ENCODE measurements at places on chromosomes 4 and X. TPM values are rescaled to one million over a fixed set of nuclear protein-coding genes. Genes with fewer than 3 reads are reported as not detected.

MCF2 gene
- 0.37 TPM for total RNA-seq

PDE6B gene
- 6.8 TPM for total RNA-seq

GAGE12J gene
- not detected for total RNA-seq

SLC38A5 gene
- 4.8 TPM for total RNA-seq

TMPRSS11A gene
- not detected for total RNA-seq

CHIC2 gene
- total RNA-seq: 18.1 TPM

GAGE12F gene
- not detected for total RNA-seq

Measured in right cardiac atrium (tissue), 5 donors.